ENCODE measurements at places on chromosomes 6 and 20.
A peak's percentile ranks its signal among the peaks of the same experiment; 100 is the strongest.

GRCh38 chr6:74170118-74170517, 474.1 kb downstream of the CD109 start:
- DNase-seq: no peak

- DNase-seq: no peak
Observed at GRCh38 chr6:37643851-37644672, 53.6 kb downstream of the MDGA1 start.

DNA sequence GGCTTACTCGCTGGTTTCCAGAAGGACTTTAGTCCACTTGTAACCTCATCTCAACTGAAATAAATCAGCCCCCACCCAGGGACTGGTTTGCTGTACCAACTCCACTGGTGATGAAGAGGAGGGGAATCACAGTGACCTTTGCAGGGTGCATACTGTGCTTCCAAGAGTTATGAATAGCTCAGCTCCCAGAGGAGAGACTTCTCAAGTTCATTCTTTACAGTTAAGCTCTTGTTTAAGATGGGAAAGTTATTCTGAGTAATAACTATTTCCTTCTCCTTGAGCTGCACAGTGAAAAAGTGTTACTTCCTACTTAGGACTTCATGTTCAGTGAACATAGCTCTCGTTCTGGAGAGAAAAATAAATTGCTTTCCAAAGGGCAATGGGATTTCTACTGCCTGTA, 166.5 kb upstream of the ECI2 start:
- DNase-seq: no peak

- peak; percentile 19 for DNase-seq
Observed at GRCh38 chr6:108665495-108666196, 104.9 kb downstream of the FOXO3 start.

- no peak for DNase-seq
Observed at GRCh38 chr6:127585123-127585522, 8.1 kb downstream of the C6orf58 start.

GRCh38 chr6:47016261-47016660, 25.9 kb downstream of the ADGRF1 start:
- DNase-seq: no peak

GRCh38 chr20:24977336-24977735, 15.2 kb downstream of the APMAP start:
- no peak for DNase-seq

DNA sequence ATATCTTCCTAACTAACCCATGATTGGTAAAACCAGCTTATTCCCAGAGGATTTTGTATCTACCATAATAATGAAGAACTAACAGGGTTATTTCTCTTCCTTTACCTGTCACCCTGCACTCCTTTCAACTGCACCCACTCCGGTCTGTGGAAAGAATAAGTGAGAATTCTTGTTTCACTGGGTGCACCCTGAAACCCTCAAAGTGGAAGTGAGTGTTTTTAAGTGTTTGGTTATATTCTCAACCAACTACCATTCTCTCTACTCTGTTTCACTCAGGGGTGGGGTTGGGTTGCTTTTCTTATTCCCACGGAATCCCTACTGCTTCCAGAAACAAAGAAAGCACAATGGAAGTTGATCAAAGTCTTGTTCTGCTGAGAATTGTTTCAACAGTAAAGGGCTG, 42.6 kb upstream of the KHDRBS2 start:
- no peak for DNase-seq

GRCh38 chr20:2122936-2123335, 21.3 kb downstream of the STK35 start:
- DNase-seq: no peak
